ENCODE measurements at places on chromosomes 7 and 10. TPM values are rescaled to one million over a fixed set of nuclear protein-coding genes. Genes with fewer than 3 reads are reported as not detected.

CALCR gene
- not detected for total RNA-seq

DRGX gene
- total RNA-seq = not detected

PRLHR gene
- total RNA-seq = 0.46 TPM

HACD1 gene
- total RNA-seq = 5.4 TPM

WIPF3 gene
- total RNA-seq = 4.6 TPM

CUL2 gene
- total RNA-seq = 13.3 TPM

AOAH gene
- 0.79 TPM for total RNA-seq

PSD gene
- 5.8 TPM for total RNA-seq

SH2B2 gene
- total RNA-seq = 5.1 TPM

LGI1 gene
- total RNA-seq = not detected

ACSM6 gene
- 2.0 TPM for total RNA-seq

SLC39A12 gene
- not detected for total RNA-seq

ACTR3C gene
- 17.3 TPM for total RNA-seq

MCMBP gene
- 22.8 TPM for total RNA-seq

SSC4D gene
- total RNA-seq = 3.6 TPM

AKR1C8 gene
- total RNA-seq = not detected

SCD gene
- total RNA-seq = 87.6 TPM

TUBB8 gene
- total RNA-seq = not detected

DNA sequence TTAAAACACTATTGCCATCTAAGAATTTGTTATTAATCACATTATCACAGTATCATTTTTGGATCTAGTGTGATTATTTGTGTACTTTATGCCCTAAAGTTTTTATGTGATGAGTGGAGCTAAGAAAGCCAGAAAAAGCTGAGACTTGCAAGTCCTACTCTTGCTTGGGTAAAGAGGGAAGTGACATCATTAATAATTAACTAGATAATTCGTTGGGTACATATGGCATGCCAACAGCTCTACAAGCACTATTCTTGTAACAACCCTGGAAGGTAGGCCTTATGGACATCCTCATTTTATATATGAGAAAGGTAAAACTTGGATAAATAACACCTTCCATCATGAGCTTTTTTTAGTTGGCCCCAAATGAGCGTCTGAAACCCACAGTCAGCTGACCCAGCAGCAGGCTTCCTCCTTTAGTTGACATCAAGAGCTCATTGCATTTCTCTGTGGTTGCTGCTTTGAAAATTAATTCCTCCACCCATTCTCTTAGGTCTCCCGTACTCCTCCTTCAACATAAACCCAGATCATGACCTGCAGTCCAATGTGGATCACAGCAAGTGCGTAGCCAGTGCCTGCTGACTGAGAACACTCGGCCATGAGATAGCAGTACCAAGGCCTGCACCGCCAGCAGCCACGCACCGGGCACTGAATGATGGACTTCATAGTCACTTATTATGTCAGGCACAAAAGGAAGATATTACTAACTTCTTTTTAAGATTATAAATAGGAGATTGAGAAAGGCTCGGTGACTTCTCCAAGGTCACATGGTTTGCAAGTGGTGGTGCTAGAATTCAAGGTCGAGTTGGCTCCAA is 292.0 kb upstream of the AOAH start:
- DNase-seq = no peak

- no peak for DNase-seq
These were observed 34.0 kb upstream of the CCDC7 start for GRCh38 chr10:32411797-32412498.

- DNase-seq = no peak
These were observed 94.7 kb upstream of the PRSS58 start for GRCh38 chr7:142352543-142352942.

GRCh38 chr7:44937426-44937825 is 41.4 kb downstream of the MYO1G start:
- no peak for DNase-seq

DNA sequence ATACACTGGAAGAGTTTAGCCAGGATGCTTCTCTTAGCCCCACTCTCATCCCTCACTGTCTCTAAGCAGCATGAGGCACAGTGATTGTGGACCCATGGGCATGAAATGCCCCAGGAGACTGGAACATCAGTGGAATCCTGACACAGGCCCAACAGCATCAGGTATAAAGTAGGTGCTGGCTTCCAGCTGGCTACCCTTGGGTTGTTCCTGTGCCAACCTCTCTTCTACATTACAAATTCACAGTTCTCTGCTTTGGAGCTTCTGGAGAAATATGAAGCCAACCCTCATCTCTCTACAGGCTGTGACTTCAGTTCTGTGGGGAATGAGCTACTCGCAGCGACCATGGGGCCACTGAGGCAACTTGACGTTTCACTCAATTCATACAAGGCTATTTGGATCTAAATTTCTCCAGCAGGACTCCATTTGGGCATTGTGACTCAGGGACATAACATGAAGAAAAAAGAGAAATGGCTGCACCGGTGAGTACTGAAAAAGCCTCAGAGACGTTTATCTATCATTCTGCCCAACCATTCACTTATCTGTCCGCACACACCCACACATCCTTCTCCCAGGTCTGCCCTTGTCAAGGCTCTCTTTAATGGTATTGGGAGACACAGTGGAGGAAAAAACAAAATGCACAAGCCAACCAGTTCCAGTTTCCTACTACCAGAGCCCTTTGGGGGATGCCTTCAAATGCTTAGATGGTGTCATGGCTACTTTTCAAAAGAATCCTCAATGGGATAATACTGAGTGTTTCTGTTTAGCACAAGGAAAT is 35.4 kb upstream of the TM9SF3 start:
- DNase-seq = no peak

GRCh38 chr10:63711361-63711760 is 190.2 kb downstream of the REEP3 start:
- no peak for DNase-seq

DNA sequence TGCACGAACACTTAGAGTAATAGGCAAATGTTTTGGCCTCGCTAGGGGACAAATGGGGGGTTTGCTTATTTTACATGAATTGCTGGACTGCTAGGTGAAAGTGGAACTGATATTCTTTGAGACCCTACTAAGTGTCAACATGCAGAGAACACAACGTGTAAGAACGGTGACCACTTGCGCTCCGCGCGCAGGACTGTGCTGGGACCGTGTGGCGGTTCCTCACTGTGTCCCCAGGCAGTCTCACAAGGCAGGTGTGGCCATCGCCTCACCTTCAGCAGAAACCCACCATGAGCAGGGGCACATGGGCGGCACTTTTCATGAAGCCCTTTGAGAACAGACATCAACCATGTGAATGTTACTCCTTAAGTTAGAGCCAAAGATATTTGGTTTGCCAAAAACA is 27.2 kb downstream of the PTPRN2 start:
- no peak for DNase-seq

- DNase-seq = no peak
These were observed 293.7 kb downstream of the DNAJB9 start for GRCh38 chr7:108863227-108863848.

- no peak for DNase-seq
These were observed 65.7 kb upstream of the ASAH2 start for GRCh38 chr10:50316695-50317648.

- no peak for DNase-seq
These were observed 3.2 kb downstream of the IL6 start for GRCh38 chr7:22730066-22730710.

GRCh38 chr10:116732573-116732972 is 9.8 kb downstream of the HSPA12A start:
- DNase-seq = no peak

DNA sequence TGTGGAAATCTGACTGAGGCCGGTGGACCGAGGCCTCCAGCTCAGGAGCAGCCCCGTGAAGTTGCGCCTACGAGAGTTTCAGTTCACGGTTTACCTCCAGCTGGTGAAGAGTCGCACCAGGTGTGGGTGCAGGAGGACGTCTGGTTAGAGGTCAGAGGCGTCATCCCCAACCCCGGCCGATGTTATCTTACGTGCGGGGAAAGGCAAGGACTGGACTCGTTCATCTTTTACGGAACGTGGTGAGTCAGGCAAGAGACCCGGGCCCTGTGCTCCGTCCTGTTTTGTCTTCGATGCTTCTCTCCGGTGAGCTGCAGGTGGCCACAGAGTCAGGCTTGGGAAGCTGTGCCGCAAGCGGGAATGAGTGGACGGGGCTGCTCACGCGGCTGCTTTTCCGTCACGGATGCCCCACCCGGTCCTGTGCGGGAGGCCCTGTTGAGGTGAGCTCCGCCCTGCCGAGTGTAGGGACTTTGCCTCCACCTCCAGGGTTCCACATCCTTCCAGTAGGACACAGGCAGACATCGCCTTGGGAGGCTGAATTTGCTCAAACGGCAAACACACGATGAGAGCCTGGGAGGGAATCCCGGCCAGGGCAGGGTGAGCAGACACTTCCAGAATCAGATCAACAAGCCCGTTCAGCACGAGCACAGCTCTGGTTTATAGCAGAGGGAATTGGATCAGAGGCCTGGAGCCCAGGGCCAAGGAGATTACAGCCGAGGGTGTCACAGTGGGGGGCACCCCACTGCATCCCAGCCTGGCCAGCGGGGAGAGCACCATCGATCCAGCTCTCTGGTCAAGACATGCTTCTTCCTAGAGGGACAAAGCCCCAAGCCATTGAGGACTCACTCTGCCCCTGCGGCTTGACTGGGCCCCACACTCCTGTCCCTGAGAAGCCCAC is 50.1 kb upstream of the INPP5A start:
- DNase-seq = no peak

DNA sequence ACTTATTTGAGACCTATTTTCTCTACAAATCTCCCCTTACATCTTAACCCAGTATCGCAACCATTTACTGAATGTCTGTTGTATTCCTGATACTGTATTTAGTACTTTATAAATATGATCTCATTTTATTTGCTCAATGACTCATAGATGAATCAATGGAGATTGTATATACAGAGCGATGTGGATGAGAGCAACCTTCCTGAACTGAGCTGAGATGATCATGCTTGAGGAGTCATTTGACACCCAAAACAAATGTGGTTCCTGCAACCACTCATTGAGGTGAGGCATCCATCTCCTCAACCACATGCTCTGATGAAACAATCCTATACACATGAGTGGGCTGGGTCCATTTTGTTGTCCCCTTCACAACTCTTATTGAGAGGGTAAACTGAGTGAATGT is 250.0 kb downstream of the CDC14C start:
- DNase-seq = no peak

DNA sequence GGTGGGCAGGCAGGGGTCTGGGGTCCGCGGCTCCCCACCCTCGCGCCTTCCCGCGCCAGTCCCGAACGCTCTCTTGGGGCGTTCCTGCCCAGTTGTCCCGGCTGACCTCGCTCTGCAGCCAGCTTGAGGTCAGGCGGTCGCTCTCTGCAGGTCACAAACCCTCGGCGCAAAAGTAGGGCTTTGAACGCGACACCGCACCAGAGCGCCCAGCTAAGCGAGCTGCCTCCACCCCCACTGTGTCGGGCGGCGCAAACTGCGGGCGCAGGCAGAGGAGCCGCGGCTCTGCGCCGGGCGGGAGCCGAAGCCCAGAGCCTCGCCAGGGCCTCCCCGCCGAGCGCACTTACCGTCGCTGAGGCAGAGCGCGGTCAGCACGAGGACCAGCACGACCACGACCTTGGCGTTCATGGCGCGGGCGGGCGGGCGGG is 284 bp downstream of the CXCL12 start:
- DNase-seq = no peak

- DNase-seq = no peak
These were observed 571.4 kb downstream of the DNAJB6 start for GRCh38 chr7:157908006-157908782.

- no peak for DNase-seq
These were observed 143.9 kb downstream of the WDR37 start for GRCh38 chr10:1199897-1200721.

DNA sequence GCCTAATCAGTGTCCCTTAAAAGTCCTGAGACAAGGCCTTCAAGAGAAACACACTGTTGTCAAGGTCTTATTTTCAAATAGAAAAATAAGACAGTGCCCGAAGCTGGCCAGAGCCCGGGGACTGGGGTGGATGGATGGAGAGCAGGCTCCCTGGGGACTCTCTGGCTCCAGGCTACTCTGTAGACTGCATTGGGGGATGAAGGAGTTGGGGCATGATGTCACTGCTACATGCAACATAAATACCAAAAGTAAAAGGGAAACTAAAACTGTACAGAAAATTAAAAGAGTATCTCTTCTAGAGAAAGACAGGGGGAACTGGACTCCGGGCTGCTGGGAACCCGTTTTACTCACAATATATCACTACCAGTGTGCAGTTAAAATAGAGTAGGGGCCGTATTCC is 629.8 kb downstream of the KCNMA1 start:
- DNase-seq = no peak

DNA sequence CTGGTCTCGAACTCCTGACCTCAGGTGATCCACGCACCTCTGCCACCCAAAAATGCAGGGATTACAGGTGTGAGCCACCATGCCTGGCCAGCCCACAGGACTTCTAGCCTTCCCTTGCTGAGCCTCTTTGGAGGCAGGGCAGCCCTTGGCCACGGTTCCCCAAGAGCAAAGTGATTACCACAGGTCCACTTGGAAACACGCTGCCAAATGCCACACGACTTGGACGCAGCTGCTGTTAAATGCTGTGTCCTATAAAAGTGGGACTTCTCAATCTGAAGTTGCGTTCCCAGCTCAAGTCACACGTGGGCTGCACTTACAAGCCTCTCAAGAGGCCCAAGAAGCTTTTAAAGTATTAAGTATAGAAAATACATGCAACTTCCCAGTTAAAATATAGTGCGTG is 30.1 kb downstream of the CTBP2 start:
- DNase-seq = peak; percentile 25

GRCh38 chr7:153422291-153423209 is 629.6 kb upstream of the DPP6 start:
- no peak for DNase-seq

DNA sequence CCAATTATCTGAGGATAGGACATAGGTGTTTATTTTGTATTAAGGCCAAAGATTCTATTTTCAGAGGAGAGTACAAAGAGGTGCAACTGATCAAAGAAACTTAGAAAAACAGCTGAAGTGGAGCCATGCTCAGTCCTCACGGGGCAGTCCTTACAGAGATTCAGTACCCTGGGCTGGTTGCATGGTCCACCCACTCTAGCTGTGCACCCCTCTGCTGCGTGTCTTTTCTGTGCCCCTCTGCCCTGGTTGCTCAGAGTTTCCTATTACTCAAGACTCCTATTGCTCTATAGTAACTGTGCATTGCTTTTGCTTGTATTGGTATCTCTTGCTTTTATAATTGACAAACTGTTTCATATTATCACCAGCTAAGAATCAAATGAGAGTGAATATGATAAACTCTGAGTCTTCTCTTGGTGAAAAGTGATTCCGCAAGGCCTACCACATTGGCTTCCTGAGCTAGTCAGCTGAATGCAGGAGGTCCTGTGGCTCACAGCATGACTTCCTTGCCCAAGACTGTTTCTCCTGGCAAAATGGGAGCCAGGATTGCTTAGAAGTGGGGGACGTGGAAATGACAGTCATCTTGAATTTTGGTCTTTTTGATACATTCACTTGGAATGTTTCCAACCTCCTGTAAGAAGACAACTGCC is 137.0 kb downstream of the GLCCI1 start:
- no peak for DNase-seq

DNA sequence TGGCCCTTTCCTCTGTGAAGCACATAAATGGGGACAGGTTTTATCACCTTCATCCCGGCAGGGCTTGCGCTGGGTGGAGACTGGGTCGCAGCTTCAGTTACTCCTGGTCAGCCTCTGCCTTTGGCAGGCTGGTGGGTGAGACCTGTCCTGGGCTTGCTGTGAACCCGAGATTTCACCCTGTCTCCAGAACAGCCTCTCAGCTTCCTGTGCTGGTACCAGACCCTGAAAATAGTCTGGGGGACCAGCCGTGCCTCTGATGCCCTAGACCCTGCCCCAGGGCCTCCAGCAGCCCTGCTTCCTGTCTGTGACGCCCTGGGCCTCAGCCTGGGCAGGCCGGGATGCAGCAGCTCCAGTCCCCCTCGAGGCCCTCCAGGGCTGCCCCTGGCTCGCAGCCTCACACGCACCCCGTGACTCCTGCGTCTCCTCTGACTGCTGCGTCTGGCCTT is 13.2 kb upstream of the PWWP2B start:
- DNase-seq = no peak

GRCh38 chr7:128122576-128123290 is 91.5 kb upstream of the LRRC4 start:
- DNase-seq = no peak

All from pancreas (tissue), 10 donors.